ENCODE measurements at places on chromosomes 6 and 20.

- no peak for DNase-seq
These were observed 21.9 kb upstream of the CCN6 start for GRCh38 chr6:112031960-112032359.

- no peak for DNase-seq
These were observed 74.5 kb upstream of the FRMD1 start for GRCh38 chr6:168153553-168153952.

- no peak for DNase-seq
These were observed 73.6 kb downstream of the RALGAPA2 start for GRCh38 chr20:20638878-20639277.

GRCh38 chr20:23086056-23086566, at the start of gene CD93:
CD93 (minus strand) TSS chr20:23086324; CDS start chr20:23086192, 132 bp downstream.
- DNase-seq = no peak

DNA sequence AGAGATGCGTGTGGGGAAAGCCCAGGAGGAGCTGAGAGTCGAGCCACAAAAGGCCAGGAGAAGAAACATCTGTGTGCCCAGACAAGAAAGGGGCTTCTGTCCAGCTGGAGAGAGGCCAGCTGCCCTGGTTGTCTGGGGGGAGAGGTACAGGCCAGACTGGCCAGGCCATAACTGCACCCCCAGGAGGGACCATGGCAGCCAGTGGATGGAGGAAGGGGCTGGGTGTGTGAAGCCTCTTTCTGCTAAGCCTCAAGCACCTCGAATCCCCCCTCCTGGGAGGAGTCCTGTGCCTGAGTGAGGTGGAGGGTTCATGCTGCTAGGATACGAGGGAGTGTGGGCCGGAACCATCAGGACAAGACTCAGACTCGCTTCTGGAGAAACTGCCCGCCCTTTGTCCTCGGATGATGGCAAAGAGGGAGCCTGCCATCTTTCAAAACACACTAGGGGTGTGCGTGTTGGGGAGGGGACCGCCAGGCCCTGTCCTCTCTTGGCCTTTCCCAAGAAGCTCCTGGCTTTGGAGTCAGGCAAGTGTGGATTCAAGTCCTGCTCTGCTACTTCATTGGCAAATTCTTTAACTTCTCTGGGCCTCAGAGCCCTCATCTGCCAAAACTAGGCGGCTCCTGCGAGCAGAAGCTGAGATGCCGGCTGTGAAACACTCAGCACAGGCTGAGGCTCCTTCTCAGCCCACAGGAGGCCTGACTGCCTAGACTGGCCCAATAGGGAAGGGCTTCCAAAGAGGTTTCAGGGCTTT, 90.3 kb downstream of the ASXL1 start:
- DNase-seq = no peak

- DNase-seq = no peak
These were observed 20.0 kb downstream of the PHF20 start for GRCh38 chr20:35791821-35792220.

DNA sequence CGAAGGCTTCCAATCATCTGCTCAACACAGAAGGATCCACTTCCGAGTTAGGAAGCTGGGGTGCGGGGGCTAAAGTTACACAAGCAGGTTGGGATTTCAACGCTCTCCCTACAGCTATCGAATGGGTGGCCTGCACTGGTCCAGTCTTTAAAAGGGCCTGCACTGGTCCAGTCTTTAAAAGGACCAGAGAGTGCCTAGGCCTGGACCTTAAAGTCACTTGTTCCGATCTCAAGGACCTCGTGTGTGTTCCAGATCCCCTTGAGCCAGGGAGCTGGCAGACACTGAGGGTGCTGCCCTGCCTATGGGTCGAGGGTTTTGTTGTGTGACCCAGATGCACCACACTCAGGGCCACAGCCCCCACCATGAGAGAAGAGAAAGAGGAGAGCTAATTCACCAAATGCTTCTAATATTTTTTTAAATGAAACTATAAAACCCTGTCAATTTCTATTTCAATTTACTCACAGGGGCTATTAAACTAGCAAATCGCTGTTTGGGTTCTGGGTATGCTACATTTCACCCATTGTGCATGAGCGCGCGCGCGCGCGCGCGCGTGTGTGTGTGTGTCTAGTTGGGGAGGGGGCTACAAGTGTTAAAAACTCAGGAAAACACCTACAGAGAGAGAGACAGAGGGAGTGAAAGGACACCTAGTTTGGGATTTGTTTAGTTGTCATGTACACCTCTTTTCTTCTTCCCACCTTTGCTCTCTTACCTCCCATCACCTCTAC, 7.5 kb downstream of the TFAP2B start:
- no peak for DNase-seq

GRCh38 chr20:24862606-24863005, 86.5 kb upstream of the CST7 start:
- no peak for DNase-seq

DNA sequence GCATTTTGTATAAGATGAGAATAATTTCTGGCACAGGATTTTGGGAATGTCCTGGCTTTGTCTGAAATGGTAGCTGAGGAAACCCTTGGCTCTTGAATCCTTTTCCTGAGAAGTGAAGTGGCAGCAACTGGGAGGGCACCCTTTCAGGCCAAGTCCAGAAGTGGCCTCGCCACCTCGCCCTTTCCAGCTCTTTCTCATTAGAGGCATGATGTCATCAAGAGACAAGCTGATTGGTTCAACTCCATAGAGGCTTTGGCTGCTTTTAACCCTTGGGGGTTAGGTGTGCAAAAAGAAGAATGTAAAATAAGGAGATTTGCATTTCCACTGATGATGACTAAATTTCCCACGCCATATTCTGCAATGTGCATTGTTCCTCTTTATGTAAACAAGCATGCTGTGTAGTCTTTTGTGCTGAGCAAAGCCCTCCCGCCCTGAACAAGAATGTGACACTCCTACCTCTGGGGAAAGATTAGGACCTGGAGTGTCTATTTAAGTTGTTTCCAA, 116.5 kb downstream of the TCP11 start:
- no peak for DNase-seq

Measured in nephron progenitor cell (in vitro differentiated cells).